ENCODE measurements at places on chromosomes 4 and X. TPM values are rescaled to one million over a fixed set of nuclear protein-coding genes. Genes with fewer than 3 reads are reported as not detected.

The AKAP14 gene
- total RNA-seq, result not detected

The GAGE12F gene
- total RNA-seq, result not detected

The ADH7 gene
- total RNA-seq, result not detected

The RTL9 gene
- 0.56 TPM for total RNA-seq

The TLR6 gene
- total RNA-seq, result 3.9 TPM

The FANCB gene
- total RNA-seq, result 14.4 TPM

The SLBP gene
- total RNA-seq, result 66.1 TPM

The SPANXN1 gene
- not detected for total RNA-seq

The ASB5 gene
- 0.18 TPM for total RNA-seq

The VSIG4 gene
- not detected for total RNA-seq

The RTL5 gene
- 0.90 TPM for total RNA-seq

The FGF2 gene
- 54.4 TPM for total RNA-seq

The NUP62CL gene
- total RNA-seq, result not detected

The SERPINA7 gene
- total RNA-seq, result not detected

The PAGE4 gene
- total RNA-seq, result not detected

The ZNF827 gene
- total RNA-seq, result 6.7 TPM

All from IMR-90 (cell line).